GM12865 (cell line): ENCODE measurements at places on chromosomes 1 and 21.

DNA sequence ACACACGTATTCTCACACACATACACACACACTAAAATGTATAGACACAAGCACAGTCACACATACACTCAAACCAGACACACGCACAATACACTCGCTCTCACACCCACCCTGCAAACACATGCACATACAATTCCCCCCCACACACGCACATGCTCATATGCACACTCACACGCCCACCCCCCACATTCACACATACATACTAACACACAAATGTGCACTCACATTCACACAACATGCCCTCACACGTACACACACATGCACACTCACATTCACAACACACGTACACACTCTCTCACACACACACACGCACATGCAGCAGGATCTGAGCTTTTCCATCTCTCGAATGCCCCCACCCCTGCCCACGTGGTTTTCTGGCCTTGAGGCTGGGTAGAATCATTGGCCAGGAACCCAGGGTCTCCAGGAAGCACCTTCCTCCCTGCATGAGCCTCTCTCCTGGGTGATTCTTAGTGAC lies 589.7 kb downstream of the PTPRU start:
- no peak for DNase-seq

- DNase-seq = no peak
Measured at GRCh38 chr1:232340446-232340845, 289.5 kb downstream of the SIPA1L2 start.

- no peak for DNase-seq
Measured at GRCh38 chr1:9985001-9985400, 12.0 kb upstream of the RBP7 start.

- DNase-seq = no peak
Measured at GRCh38 chr21:33799378-33800090, 116.1 kb downstream of the ATP5PO start.

DNA sequence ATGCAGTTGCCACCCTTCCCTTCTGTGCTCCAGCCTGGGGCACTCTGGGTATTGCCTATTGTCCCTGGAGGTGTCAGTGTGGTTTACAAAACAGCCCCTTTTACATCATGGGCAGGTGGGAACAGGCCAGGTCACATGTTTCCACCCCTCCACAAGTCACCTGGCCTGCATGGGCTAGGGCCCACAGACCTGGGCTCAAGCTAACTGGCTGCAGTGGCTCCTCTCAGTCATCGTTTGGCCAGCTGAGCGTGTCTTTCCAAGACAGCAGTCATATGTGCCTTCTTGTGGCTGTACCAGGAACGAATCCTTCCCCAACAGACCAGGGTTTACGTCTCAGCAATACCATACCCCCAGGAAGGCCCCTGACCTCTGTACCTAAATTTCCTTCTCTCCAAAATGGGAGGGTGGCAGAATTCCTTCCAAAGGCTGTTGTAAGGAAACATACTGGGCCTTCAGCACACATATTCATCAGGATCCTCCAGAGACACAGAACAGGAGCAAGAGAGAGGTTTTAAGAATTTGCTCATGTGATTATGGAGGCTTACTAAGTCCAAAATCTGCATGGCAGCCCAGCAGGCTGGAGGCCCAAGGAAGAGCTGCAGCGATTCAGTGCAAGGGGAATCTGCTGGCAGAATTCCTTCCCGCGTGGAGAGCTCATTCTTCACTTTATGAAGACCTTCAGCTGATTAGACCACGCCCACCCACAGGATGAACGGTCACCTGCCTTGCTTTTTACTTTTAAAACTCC lies 10.6 kb upstream of the TAS1R2 start:
- DNase-seq = no peak

- no peak for DNase-seq
Measured at GRCh38 chr1:92993581-92993980, 32.3 kb upstream of the DIPK1A start.

- no peak for DNase-seq
Measured at GRCh38 chr1:31669786-31670592, 25.3 kb upstream of the PEF1 start.

- no peak for DNase-seq
Measured at GRCh38 chr1:63868268-63868781, 94.5 kb downstream of the ROR1 start.

GRCh38 chr1:229155472-229155871 lies 115.4 kb upstream of the RAB4A start:
- peak; percentile 31 for DNase-seq

- DNase-seq = no peak
Measured at GRCh38 chr1:19070197-19070651, 113.7 kb upstream of the IFFO2 start.

DNA sequence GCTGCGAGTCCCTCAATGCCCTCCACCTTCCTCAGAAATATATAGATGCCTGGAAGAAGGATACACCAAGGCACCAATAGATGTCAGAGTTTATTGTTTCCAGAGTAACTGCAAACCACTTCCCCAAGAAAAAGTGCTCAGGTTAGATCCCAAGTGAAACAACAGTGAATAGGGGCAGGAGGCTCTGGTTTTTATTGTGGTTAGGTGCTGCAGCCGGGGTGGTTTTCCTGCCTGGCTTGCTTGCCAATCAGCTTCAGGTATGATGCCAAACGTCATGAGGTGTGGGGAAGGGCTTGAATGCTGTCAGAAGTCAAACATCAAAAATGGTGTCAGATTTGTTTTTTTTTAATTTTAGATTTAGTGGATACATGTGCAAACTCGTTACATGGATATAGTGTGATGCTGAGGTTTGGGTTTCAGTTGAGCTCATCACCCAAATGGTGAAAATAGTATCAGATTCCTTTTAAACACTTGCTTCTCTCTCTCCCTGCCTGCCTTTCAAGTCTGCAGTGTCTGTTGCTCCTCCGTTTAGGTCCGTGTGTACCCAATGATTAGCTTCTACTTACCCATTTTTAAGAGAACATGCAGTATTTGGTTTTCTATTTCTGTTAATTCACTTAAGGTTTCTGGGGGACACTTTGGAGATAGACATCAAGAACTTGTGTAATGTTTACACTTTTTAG lies 1317.0 kb downstream of the MRPL39 start:
- peak; percentile 3 for DNase-seq

GRCh38 chr1:179824265-179824664 lies 53.3 kb downstream of the TOR1AIP2 start:
- DNase-seq = no peak

- DNase-seq = no peak
Measured at GRCh38 chr21:43827015-43827611, 37.7 kb downstream of the RRP1 start.

DNA sequence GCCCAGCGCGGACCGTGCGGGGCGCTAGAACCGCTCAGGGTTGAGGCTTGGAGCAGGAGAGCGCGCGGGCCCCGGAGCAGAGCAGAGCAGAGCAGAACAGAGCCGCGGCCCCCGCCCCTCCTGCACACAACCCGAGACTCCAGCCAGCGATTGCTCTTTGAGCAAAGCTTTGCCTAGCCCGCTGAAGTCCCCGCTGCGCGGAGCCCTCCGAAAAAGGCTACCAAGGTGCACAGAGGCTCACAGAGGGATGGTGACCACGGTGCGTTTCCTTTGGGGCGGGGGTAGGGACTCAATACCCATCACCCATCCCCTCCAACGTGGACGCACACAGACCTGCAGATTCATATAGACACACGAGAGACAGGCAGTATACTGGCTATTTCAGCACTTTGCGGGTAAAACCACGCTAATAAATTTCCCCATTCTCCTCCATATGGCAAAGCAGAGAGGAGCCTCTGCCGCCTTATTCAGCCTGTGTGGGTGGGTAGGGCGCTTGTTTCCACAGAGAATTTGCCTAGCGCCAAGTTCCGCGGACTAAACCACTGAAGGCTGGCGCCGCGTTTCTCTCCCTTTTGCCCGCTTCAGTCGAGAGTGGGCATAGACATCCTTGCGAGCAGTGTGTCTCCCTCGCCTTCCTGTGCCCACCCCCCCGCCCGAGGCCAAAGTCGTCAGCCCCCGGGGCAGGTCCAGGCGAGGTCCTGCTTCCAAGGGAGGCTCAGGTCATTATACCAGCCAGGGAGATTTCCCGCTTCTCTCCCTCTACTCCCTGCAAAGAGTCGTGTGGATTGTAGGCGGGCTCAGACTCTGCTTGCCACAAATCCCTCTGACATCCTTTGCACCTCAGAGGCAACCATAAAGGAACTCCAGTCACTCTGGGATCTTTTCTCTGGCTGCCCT lies 8.5 kb downstream of the HLX start:
- DNase-seq = no peak

GRCh38 chr1:79711001-79711431 lies 704.5 kb upstream of the ADGRL4 start:
- DNase-seq = peak; percentile 60
